ENCODE measurements at places on chromosomes 5 and 9. TPM values are rescaled to one million over a fixed set of nuclear protein-coding genes. Genes with fewer than 3 reads are reported as not detected.

Gene PDCD1LG2
- 0.63 TPM for total RNA-seq

Gene DND1
- total RNA-seq: 0.95 TPM

Gene TENT4A
- 16.0 TPM for total RNA-seq

Gene CKMT2
- 1.6 TPM for total RNA-seq

Gene SLC4A9
- total RNA-seq: 0.23 TPM

Gene GFI1B
- 2.6 TPM for total RNA-seq

Gene GALNT12
- 121 TPM for total RNA-seq

Gene ADAMTSL1
- 32.1 TPM for total RNA-seq

Gene CCDC152
- total RNA-seq: 0.47 TPM

Gene HAPLN1
- 0.93 TPM for total RNA-seq

Gene MOCS2
- 28.9 TPM for total RNA-seq

Gene OR1B1
- not detected for total RNA-seq

Gene RFESD
- total RNA-seq: 2.5 TPM

Gene VCAN
- 8.8 TPM for total RNA-seq

Gene NR4A3
- 0.69 TPM for total RNA-seq

Measured in mucosa of descending colon (tissue), 3 donors.